ENCODE measurements at places on chromosomes 16 and 17.

- DNase-seq = no peak
Measured at GRCh38 chr17:80992077-80992947, 671 bp downstream of the CHMP6 start.

- DNase-seq = no peak
Measured at GRCh38 chr17:35080536-35080935, 17.0 kb upstream of the RFFL start.

- peak; percentile 20 for DNase-seq
Measured at GRCh38 chr17:82931699-82932517, 92.1 kb upstream of the ZNF750 start.

DNA sequence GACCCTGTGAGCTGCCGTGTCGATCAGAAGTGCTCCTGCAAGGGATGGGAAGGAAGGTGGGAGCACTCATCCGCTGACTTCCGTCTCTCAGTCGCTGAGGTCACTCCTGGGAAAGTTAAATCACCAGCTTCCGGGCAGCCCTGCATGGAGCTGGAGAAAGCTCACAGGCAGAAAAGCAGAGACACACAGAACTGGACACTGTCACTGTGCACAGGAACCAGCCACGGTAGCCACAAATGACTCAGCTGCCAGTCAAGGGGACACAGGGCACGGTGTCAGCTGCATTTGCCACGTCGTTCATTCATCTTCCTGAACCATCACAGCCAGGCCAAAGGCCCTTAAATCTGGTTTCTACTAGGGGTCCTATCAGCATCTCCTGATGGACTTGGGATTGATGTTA, 226.4 kb upstream of the PSMD7 start:
- no peak for DNase-seq

- no peak for DNase-seq
Measured at GRCh38 chr16:68055395-68055794, 29.8 kb upstream of the NFATC3 start.

GRCh38 chr16:70399951-70400350, 38.9 kb downstream of the ST3GAL2 start:
- DNase-seq = no peak

- DNase-seq = no peak
Measured at GRCh38 chr16:31414706-31415105, 13.5 kb downstream of the COX6A2 start.

GRCh38 chr17:19024101-19025078, 19.8 kb upstream of the FAM83G start:
- DNase-seq = peak; percentile 47

DNA sequence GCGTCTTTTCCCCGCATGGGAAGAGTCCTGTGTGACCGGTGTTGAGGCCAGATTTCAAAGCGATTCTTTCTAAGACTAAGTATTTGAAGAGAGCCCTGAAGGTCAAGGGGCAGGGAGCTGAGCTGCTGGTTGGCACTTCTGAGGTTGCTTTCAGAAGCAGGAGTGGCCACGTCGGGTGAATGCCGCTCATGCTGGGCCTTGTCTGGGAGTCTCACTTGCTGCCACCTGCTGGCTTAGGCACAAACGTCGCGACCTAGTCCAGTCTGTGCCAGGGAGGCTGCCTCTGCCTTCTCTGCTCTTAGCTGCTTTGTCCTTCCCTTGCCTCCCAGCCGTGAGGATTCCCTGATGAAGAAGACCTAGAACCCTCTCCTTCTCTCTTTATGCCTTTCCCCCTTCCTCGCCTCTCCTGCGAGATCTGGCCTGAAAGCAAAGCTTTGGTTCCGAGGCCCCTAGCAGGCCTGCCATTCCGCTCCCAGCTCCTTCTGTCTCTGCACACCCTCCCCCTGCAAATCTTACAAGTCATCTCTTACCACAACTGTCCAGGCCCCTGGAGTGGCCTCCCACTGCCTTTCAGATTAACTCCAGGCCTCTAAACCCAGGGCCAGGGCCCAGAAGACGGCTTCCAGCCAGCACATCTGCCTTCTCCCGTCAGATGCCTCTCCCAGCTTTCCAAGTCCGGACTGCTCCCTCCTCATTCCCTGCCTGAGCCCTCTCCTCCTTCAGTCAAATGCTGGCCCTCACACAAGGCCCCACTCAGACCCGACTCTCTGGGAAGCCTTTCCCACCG, 11.4 kb downstream of the CTNS start:
- no peak for DNase-seq

- peak; percentile 53 for DNase-seq
Measured at GRCh38 chr16:68503334-68503733, 35.8 kb upstream of the ZFP90 start.

- DNase-seq = peak; percentile 99
Measured at GRCh38 chr17:78186692-78187595, at the start of the genes AFMID and TK1. TSS of gene AFMID (plus strand) at chr17:78187362. CDS start at chr17:78187371, 9 bp downstream. TSS of gene TK1 (minus strand) at chr17:78187052. CDS start at chr17:78186994, 58 bp downstream.

DNA sequence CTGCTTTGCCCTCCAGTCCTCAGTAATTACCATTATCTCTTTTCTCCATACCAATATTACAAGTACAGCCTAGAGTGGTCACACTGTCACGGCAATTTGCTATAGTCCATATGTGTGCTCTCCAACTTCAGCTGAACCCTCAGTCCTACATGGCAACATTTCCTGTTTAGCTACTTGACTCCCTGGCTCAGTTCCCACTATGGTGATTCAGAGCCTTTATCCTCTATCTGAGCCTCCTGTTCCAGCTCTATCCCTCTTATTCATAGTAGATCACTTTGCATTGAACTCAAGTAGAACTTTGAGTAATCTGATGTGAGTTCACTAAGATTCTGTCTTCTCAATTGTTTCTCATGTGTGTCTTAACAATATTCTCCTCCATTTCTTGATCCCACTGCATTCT, 43.7 kb upstream of the GOSR1 start:
- peak; percentile 64 for DNase-seq

- DNase-seq = peak; percentile 62
Measured at GRCh38 chr17:37614391-37614790, 5.2 kb upstream of the SYNRG start.

- no peak for DNase-seq
Measured at GRCh38 chr16:30700491-30700890, 1.5 kb downstream of the SRCAP start.

- no peak for DNase-seq
Measured at GRCh38 chr17:38702916-38703741, 1.9 kb upstream of the MLLT6 start.

- DNase-seq = no peak
Measured at GRCh38 chr16:67445441-67445912, 14.6 kb downstream of the HSD11B2 start.

- no peak for DNase-seq
Measured at GRCh38 chr17:33689725-33690124, 396.6 kb upstream of the ASIC2 start.

DNA sequence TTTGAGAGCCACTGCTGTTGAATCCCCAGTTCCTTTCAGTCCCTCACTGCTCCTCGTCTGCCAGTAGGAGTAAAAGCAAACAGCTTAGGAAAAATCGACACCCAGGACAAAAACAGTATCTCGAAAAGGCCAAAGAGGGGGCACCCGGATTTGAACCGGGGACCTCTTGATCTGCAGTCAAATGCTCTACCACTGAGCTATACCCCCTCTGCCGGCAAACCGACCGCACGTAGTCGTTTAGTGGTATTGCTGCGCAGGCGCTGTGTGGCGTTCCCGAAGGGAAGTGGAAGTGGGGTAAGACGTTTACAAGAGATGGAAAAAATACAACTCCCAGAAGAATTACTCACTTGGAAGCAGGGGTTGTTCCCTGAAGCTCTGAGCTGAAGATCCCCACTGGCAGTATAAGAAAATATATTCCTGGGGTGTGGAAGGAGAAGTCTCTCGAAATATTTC, 2.2 kb upstream of the PLXDC1 start:
- DNase-seq = peak; percentile 84

DNA sequence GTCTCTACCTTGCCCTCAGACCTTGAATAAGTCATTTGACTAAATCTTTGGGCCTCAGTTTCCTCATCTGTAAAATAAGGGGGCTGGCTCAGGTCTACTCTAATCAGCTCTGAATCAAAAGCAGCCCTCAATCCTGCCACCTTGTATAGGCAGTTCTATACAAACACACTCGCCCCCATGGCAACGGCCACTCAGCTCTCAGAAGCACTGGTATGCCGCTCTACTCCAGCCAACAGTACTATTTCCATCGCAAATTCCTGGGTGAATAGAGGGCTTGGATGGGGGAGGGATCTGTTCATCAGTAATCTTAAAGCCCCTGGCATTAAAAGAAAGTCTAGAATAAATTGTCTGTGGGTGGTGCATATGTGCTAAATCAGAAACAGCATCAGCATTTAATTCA, 21.2 kb upstream of the TAOK1 start:
- no peak for DNase-seq

- no peak for DNase-seq
Measured at GRCh38 chr17:51598824-51599223, 338.5 kb downstream of the UTP18 start.

DNA sequence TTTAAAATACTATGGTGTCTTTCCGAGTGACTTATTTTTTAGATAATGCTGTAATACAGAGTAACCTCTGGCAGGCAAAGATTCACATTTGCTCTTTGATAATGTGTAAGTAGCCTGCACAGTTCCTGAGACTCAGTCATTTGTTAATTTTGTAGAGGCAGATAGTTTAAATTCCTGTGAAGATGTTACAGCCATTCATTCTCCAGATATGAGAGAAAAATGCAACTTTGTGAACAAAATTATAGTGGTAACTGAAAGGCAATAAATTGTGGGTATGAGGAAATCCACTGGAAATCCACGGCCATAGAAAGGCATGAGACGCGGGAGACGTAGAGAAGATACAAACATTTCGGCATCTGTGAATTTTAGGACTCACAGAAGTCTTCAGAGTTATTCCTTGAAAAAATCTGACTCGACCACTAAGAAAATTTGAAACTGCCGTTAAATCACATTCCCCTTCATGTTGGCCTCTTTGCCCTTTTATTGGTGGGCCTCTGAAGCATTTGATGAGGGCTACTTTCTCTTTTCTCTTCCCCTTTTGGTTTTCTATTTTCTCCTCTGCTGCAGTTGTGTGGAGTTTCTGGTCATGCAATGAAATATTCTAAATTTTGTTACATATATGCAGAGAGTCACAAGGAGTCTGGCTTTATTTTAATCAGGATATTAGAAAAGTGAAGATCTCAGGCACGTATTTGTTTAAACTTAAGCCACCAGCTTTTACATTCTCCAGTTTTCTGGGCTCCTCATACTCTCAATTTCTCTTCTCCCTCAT, 18.8 kb downstream of the HS3ST3A1 start:
- DNase-seq = no peak

- DNase-seq = no peak
Measured at GRCh38 chr16:66427871-66428681, 981 bp downstream of the BEAN1 start.

GRCh38 chr16:67403976-67404555, 10.8 kb upstream of the TPPP3 start:
- DNase-seq = no peak

- no peak for DNase-seq
Measured at GRCh38 chr17:82927661-82928601, 88.1 kb upstream of the ZNF750 start.

DNA sequence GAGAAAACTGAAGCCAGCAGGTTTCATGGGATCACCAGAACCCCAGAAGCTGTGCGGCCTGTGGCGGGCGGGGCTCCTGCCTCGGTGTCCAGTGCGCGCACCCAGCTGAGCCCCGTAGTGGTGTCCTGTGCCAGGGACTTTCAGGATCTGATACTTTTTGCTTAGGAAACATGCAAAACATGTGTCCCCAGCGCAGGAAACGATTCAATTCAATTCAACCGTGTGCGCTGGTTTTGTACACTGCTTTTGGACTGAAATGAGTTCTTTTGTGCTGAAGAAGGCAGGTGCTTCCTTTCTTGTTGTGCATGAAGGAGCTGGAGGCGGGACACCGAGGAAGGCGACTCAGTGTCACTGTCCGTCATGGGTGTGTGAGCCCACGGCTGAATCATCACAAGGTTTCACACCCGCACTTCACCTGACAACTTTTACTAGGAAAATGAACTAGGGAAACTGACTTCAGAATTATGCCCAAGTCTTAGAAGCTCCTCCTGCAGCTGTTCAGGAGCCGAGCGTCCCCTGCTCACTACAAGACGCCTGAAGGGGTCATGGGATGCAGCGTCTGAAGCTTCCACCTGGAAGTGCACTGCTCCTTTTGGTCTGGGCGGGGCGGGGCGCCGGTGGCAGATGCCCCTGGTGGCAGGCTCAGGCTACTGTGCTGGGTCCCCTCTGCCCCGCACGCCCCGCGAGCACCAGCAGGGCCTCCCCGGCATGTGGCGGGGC, 31.4 kb upstream of the ZNF750 start:
- no peak for DNase-seq

DNA sequence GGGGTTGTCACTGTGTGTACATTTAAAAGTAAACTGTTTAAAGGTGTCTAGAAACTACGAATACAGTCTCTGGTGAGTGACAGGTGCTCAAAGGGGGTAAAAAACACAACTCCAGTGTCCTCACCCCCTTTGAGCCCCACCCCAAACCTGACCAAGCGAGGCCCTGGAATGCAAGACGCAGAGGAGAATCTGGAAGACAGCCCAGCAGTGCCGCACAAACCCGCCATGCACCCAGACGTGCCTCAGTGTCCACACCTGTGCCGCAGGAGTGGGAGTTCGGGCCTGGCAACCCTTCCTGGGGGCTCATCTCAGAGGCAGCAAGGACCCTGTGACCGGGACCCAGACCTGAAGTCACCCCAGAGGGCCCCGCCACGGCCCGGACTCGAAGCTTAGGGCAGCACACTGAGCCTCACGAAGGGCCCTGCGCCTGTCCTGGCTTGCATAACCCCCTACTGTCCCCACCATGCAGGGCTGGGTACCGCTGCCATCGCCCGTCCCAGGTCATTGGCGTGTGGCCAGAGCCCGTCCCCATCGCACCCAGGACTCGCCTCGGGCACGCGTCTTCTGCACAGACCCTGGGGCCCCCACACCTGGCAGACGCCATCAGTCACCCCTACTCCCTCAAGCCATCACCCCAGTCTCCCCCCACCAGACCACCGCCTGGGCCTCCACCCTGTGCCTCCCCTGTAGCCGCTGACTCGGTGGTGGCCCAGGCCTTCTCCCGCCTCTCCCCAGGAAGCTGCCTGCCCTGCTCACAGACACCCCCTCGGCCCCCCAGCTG, 33.0 kb upstream of the ZC3H18 start:
- peak; percentile 55 for DNase-seq

DNA sequence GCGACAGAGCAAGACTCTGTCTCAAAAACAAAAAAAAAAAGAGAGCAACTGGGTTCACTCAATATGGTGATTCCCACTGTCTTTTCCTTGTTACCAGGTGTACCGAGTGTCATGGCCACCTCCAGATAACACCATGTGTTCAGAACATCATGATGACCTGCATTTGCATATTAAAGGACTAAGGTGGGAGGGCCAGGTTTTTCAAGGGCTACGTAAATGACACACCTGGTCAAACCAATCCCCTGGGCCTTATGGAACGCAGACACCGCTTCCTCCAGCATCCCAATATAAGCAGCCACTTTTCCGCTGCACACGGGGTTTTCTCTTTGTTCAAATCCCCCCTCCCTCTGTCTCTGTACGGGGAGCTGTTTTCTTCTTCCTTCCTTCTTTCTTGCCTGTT, 29.3 kb downstream of the WSCD1 start:
- no peak for DNase-seq
